ENCODE measurements at places on chromosomes 7 and 10.
A peak's percentile ranks its signal among the peaks of the same experiment; 100 is the strongest.

- DNase-seq: no peak
These were observed 205.7 kb downstream of the EBF3 start for GRCh38 chr10:129758207-129759021.

DNA sequence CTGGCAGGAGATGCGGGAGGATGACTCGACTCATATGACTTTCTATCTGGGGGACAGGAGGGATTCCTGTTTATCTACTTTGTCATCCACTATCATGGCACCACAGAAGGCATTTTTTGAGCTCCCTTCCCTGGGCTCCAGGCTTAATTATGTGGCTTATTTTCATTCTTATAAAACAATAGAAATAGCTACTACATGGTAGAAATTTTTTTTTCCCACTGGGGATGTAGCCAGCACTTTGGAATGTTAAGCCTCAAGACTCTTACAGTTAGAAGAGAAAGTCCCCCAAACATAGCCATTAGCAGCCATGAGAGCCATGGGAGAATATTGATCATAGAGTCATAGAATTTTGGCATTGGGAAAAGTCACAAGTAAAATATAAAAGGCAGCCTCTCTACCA is 14.6 kb upstream of the FAM180A start:
- DNase-seq: no peak

- DNase-seq: no peak
These were observed 63.5 kb upstream of the VKORC1L1 start for GRCh38 chr7:65809259-65809981.

DNA sequence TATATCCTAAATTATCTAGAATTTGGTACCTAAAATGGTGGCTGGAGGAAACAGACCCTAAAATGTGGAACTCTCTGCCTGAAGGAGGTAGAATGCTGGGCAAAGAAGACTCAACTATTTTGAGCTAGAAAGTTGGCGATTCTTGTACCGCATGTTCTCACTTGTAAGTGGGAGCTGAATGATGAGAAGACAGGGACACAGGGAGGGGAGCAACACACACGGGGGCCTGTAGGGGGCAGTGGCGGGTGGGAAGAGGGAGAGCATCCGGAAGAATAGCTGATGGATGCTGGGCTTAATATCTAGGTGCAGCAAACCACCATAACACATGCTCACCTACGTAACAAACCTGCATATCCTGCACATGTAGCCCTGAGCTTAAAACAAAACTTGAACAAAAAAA is 250.6 kb downstream of the CALN1 start:
- DNase-seq: no peak

DNA sequence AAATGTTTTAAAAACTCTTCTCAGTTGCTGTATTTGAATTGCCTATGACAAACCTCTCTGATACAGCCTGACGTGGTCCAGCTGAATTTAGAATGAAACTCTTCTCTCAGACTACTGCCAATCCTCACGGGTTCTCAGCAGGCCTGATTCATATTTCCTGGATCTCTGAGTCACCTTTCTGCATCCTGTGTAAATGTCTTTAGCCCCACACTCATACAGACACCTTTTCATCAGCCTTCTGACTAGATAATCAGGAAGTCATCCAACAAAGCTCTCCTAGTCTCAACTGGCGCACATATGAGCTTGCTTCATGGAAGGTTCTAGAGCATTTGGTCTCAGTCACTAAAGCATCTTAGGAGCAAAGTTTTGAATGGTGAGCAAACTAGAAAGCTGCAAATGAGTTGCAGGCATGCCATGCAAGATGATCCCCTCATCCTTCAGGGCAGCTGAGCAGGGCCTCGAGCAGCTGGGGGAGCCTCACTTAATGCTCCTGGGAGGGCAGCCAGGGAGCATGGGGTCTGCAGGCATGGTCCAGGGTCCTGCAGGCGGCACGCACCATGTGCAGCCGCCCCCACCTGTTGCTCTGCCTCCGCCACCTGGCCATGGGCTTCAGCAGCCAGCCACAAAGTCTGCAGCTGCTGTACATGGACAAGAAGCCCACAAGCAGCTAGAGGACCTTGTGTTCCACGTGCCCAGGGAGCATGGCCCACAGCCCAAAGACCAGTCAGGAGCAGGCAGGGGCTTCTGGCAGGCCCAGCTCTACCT is 182.8 kb downstream of the ARHGAP12 start:
- DNase-seq: no peak

DNA sequence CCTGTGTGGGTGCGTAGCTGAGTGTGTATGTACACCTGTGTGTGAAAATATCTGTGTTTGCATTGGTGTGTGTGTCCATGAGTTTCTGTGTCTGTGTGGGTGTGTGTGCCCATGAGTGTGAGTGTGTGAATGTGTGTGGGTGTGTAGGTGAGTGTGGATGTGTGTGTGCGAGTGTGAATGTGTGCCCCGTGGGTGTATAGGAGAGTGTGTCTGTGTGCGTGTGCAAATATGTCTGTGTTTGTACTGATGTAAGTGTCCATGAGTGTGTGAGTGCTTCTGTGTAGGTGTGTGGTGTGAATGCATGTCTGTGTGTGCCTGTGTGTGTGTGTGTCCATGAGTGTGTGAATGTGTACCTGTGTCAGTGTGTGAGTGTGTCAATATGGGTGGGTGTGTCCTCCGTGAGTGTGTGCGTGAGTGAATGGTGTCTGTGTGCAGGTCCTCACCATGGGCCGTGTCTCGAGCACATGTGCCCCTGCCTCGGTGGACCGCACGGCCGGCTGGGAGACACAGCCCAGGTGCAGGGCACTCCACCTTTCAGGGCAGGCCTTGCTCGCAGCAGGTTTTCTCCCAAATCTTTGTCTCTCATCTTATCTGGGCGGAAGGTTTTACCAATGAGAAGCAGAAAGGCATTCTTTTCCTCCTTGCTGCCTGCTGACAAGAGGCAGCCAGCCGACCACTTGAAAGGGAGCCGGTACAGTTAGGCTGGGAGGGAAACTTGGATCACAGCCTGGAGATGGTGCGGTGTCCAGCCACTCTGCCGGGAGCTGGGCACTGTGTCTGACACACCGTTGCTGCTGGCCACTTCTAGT is 107.1 kb upstream of the FAM20C start:
- DNase-seq: no peak

- no peak for DNase-seq
These were observed 62.7 kb downstream of the USP6NL start for GRCh38 chr10:11548768-11549099.

- no peak for DNase-seq
These were observed 6.2 kb upstream of the KIFBP start for GRCh38 chr10:68982389-68982788.

- DNase-seq: no peak
These were observed 48.3 kb downstream of the TMEM270 start for GRCh38 chr7:73909051-73909941.

GRCh38 chr10:47061776-47062175 is 150.5 kb downstream of the PTPN20 start:
- no peak for DNase-seq

- no peak for DNase-seq
These were observed 16.8 kb upstream of the FAM133B start for GRCh38 chr7:92606985-92607384.

DNA sequence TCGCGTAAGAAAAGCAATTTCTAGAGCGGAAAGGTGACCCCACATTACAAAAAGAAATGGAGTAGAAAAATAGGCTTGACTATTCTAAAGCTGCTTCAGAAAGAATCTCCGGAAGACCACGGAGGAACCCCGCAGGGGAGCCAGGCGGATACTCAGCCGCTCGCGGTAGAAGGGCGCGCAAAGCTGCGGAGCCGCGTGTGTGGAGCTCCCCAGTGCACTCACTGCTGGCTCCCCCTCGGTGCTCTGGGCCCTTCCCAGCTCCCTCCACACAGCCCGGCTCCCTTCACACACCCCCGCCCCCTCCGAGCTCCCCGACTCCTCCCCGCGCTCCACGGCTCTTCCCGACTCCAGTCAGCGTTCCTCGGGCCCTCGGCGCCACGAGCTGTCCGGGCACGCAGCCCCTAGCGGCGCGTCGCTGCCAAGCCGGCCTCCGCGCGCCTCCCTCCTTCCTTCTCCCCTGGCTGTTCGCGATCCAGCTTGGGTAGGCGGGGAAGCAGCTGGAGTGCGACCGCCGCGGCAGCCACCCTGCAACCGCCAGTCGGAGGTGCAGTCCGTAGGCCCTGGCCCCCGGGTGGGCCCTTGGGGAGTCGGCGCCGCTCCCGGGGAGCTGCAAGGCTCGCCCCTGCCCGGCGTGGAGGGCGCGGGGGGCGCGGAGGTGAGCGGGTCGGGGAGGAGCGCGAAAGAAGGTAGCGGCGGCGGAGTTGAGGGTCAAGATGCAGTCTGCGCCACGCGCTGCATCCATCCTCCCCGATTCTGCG is at the start of gene STEAP2:
Gene STEAP2 (plus strand): TSS at position 350 of the 758 bp plus-strand sequence. CDS start 13,343 bp downstream, outside the sequence.
- peak; percentile 3 for DNase-seq

DNA sequence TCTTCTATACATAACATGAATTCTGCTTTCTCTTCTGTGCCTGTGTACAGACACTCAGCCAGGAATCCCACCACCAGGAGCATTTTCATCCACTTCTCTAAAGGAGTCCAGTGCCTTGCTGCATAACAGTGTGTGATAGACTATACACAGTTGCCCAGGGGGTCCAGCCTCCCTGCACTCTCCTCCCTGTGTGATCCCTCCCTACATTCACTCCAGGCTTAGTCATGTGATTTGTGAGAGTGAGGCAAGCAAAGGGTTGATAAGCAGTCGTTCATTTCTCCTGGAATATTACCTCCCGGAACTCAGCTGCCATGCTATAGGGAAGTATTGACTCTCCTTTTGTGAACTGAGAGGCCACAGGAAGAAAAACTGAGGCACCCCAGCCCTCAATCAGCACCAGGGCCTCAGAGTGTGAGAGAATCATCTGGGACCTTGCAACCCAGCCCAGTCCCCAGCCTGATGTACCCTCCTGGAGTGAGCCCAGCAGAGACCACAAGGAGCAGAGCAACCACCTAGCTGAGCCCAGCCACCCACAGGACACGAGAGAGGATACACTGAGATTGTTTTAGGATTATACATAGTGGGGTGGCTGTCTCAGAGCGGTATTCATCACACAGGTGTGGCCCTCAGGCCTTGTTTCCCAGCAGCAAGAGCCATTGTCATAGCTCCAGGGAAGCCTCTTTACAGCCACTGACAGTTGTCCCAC is 45.0 kb upstream of the EEPD1 start:
- no peak for DNase-seq

DNA sequence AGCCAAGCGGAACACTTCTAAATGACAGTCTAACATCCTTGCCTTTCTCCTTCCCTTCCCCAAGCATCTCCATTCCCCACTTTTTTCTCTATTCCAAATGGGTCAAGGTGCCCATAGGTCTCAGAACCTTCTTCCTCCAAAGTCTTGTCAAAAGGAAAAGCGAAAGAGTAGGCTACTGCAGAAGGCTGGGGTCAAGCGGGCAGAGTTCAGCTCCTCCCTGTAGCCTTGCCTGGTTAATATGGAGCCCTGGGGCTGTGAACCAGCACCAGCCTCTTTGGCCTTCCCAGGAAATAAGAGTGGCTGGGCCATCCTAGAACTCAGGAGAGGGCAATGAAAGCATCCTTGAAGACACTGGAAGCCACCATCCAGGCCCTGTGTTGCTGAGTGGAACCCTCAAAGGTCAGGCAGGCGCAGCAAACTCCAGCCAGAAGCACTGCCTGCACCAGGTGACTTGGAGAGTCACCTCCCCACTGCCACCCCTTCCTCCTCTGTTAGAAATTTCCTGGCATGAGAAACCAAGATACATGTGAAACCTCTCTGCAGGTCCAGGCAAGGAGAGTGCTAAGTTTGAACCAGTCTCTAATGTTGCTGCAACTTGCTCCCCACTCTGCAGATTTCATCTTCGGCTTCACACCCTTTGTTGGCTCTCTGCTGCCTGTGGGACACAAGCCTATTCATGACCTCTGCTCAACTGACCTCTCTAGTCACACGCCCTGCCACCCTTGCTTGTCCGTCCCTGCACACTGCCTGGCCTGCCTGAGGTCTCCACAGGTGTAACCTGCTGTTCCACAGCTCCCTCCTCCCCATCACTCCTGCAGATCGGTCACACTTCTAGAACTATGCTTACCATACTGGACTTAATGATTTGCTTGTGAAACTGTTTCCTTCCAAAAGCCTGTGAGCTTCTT is 74.9 kb downstream of the SH3PXD2A start:
- DNase-seq: no peak

DNA sequence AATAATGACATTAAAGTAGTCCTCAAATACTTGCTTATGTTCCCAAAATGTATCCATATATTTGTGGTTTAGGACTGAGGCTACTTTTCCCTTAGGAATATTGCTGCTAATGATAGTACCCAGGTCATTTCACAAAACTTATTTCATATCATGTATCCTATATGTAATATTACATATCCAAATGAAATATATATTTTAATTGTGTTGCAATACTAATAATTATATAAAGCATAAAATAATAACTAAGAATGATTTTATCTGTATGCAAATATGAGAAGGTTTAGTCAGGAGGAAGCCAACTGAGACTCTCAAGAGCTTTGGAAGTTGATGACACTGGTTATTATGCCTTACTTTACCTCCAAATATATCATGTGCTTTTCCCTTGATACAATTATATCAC is 231.5 kb upstream of the KLF14 start:
- no peak for DNase-seq

DNA sequence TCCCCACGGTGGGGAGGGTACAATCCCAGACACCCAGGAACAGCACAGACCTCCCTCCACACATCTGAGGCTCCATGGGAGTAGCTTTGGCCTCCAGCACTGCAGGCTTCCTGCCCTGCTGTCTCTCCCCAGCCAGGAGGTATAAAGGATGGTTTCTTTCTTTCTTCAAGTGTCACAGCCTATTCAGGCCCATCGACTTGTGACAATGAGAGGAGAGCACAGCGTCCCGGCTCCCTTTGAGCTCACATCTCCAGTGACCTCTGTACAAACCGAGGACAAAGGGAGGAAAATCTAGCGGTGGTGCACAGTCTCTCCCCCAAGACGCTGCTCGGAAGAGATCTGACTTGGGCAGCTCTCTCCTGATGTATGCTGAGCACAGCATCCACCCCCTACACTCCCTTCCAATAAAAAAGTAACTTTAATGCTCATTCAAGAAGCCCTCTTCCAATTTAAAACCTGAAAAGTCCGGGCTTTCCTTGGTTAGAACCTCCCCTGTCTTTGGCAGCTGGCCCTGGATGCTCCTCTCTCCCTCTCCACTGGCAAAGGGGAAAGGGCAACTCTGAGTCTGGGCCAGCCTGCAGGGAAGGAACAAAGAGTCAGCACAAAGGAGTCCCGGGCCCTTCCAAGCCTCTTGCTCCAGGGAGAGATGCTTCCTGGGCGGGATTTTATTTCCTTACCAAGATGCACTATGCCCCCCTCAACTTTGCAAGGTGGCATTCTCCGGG is 18.0 kb downstream of the CHST15 start:
- DNase-seq: no peak

Measured in NCI-H774 (cell line).